ENCODE measurements at places on chromosomes 7 and 10.

- DNase-seq: no peak
Observed at GRCh38 chr7:123761729-123762128, 12.9 kb upstream of the WASL start.

GRCh38 chr7:95906851-95907250, 134.5 kb downstream of the DYNC1I1 start:
- DNase-seq: no peak

- DNase-seq: no peak
Observed at GRCh38 chr7:38185395-38186307, 7.6 kb downstream of the STARD3NL start.

GRCh38 chr10:92305133-92306072, 14.4 kb downstream of the MARCHF5 start:
- DNase-seq: no peak

DNA sequence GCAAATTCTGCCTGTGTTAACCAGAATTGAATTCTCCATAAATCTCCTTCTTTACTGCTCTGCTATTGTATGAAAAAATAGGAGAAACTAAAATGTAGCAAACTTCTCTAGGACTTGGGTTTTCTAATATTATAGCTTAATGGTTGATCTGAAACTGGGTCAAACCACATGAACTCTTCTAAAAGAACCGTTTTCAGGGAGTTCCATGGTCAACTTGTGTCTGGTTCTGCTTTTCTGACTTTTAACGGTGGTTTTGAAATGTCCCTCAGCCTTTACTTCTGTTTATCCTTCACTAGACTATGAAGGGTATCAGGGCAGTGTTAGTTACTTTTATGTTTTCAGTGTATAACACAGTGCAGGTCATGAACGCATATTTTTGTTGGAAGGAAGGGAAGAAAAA, 242.2 kb downstream of the TSPAN12 start:
- DNase-seq: no peak

DNA sequence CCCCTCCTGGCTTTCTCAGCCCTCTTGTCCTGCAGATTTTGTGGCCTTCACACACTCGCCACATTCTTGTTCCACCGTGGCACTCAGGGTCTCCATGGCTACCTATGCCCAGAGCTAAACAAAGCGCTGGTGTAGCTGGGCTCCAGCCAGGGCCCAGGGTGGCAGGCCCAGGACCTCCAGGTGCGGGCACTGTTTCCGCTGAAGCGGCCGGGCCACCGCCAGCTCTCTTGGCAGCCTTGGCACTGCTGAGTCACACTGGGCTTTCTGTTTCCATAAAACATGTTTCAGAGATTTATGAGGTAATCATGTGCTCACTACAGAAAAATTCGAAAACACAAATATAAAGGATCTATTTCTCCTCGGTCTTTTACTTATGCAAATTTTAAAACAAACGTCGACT, 51.3 kb downstream of the AOC1 start:
- DNase-seq: no peak

- no peak for DNase-seq
Observed at GRCh38 chr10:77325233-77325537, 312.4 kb downstream of the KCNMA1 start.

GRCh38 chr10:102418622-102419268, at the start of gene PSD:
PSD (minus strand) TSS chr10:102418785; CDS start chr10:102417038, 1,747 bp downstream.
- no peak for DNase-seq

DNA sequence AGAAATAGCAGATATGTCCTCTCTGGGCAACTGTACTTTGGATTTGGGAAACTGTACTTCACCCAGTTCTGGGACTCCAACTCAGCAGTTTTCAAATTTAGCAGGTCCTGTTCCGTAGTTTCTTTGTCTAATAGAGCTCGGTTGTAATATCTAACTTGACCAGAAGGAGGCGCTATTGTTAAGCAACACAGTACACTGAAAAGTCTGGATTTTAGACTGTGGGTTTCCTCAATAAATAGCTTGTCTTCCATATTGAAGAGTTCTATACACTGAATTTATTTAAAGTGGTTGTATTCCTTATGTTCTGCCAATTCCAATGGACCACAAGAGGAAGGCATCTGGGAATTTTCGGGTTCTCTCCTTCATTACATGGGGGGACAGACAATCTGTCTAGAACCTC, 39.8 kb downstream of the ELFN1 start:
- no peak for DNase-seq

GRCh38 chr10:17669185-17669872, 25.4 kb downstream of the STAM start:
- peak; percentile 30 for DNase-seq

GRCh38 chr10:103199488-103199887, 6.4 kb upstream of the NT5C2 start:
- no peak for DNase-seq

GRCh38 chr10:33623669-33624068, 289.2 kb upstream of the NRP1 start:
- DNase-seq: no peak

DNA sequence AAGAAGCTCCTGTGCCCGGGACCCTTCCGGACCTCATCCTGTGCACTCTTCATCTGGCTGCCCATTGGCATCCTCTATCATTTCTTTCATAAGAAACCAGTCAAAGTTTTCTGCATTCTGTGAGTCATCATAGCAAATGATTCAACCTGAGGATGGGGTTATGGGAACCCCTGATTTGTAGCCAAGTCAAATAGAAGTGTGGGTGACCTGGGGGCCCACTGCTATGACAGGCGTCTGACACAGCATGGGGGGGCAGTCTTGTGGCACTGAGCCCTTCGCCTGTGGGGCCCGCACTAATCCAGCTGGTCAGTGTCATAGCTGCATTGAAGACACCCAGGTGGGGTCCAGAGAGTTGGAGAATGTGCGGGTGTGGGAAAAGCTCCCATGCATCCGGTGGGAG, 230.4 kb downstream of the USP6NL start:
- DNase-seq: no peak

- no peak for DNase-seq
Observed at GRCh38 chr7:100471021-100471420, 7.0 kb upstream of the SPACDR start.

DNA sequence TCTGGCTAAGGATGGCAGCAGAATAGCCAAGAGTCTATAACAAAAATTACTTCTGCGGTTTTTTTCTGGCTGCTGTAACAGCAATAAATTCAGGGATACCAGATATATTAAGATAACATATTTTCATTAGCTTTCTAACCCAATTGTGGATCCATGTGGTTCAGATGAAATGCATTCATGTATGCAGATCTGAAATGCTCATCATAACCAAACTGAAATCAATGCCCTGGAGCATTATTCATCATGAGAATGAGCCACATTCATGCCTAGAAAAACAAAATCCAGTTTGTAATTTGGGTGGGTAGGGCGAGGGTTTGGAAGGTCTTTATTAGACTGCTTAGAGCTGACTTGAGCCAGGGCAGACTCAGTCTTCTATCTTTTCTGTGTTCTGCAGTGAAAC, 69.8 kb upstream of the SEMA3A start:
- DNase-seq: no peak

DNA sequence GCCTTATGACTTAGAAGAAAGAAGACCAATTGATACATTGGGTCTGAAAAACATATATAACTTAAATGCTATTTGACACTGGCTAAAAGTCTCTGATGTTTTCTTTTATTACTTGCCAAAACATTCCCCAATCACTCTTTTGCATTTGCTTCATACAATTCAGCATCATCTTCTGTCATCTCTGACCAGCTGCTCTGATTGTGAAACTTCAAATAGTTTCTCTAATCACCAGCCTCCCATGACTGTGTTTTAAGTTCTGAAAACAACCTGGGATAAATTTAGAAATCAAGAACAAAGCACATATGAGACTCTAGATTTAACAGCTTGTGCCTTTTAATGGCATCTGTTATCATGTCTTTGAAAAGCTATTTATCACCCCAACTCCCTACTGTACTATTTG, 208.4 kb upstream of the KCND2 start:
- no peak for DNase-seq

GRCh38 chr7:16071246-16071857, 350.0 kb downstream of the CRPPA start:
- DNase-seq: no peak

GRCh38 chr7:104306793-104307192, 21.6 kb upstream of the LHFPL3 start:
- no peak for DNase-seq

GRCh38 chr7:12685550-12685949, 1.9 kb upstream of the ARL4A start:
- peak; percentile 6 for DNase-seq

GRCh38 chr10:122499012-122499411, 37.7 kb downstream of the HTRA1 start:
- no peak for DNase-seq

- DNase-seq: no peak
Observed at GRCh38 chr10:68752711-68753350, 31.8 kb downstream of the CCAR1 start.

- no peak for DNase-seq
Observed at GRCh38 chr7:132575982-132576720, at the start of gene PLXNA4. PLXNA4 (minus strand) TSS chr7:132576470; CDS start chr7:132508693, 67,777 bp downstream.

DNA sequence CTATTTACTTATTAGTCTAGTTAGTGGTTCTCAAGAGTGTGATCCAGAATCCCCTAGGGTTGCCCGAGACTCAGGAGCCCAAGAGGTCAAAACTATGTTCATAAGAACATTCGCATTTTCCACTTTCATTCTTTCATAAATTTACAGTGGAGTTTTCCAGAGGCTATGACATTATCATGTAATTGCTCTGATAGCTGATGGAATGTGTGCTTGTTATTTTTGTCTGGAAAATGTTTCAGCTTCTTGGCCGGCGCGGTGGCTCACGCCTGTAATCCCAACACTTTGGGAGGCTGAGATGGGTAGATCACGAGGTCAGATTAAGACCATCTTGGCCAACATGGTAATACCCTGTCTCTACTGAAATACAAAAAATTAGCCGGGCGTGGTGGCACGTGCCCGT, 10.1 kb downstream of the PURB start:
- no peak for DNase-seq

DNA sequence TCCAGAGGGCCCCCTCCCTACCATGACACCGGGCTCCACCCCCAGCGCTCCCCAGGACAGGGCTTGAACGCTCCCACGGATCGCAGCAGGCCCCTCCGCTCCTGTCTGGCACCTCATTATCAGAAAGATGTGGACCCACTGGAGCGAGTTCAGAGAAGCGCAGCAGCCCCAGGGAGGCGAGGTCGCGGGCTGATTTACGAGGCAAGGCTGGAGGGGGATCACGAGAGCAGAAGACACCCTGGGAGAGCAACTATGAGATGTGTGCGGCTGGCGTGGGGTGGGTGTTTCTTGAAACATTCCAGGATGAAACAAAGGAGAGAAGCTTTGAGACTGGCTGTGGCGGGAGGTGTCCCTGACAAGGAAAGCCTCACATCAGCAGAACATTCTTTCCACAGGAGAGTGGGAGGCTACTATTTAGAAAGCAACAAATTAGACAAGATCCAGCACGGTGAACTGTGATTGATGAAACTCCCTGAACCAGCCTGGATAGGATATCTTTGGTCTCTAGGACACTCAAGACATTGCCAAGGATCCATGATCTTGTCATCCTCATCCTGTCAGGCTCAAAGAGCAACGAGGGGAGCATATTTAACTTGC, 66.0 kb downstream of the JCAD start:
- DNase-seq: no peak

- no peak for DNase-seq
Observed at GRCh38 chr10:62278441-62278910, 9.8 kb upstream of the RTKN2 start.

- DNase-seq: no peak
Observed at GRCh38 chr10:61406242-61406641, 46.9 kb downstream of the TMEM26 start.

- DNase-seq: no peak
Observed at GRCh38 chr7:80940539-80941207, 21.8 kb upstream of the SEMA3C start.

GRCh38 chr7:50207251-50207564, 97.3 kb upstream of the IKZF1 start:
- DNase-seq: no peak

DNA sequence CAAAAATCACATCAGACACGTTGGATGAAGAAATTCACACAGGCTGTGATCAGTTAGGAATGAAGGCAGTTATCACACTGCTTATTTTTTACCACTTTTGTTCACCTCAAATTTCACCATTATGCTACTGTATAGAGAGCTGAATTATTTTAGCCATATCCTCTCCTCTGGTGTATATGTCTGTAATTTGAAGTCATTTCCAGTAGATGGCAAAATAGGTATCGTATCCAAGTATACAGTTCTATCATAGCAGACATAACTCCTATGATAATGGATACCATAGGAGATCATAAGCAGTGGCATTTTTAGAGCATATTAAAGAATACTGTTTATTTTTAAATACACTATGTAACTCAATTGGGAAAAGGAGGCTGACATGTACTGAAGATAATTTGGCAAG, 909.7 kb downstream of the DNAJB9 start:
- DNase-seq: no peak

GRCh38 chr10:55747244-55747643, 613.8 kb downstream of the ZWINT start:
- DNase-seq: no peak

DNA sequence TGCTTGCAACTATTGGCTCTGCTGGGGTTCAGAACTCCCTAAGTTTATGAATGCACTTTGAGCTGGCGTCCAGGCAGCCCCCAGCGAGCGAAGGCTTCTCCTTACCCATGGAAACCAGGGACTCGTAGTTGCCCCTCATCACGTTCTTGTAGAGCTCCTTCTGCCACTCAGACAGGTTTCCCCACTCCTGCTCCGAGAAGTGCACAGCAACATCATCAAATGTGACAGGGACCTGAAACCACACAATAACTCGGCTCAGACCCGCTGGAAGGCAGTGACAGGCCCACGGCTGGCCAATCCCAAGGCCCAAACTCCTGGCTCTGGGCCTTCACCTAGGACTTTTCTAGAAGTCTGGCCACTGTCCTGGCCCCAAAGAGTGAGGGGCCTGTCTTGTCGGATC, 6.9 kb downstream of the ZNF777 start:
- DNase-seq: no peak

GRCh38 chr10:54613162-54613561, 187.9 kb downstream of the PCDH15 start:
- no peak for DNase-seq

- DNase-seq: no peak
Observed at GRCh38 chr10:132678436-132679216, 107.3 kb downstream of the NKX6-2 start.

DNA sequence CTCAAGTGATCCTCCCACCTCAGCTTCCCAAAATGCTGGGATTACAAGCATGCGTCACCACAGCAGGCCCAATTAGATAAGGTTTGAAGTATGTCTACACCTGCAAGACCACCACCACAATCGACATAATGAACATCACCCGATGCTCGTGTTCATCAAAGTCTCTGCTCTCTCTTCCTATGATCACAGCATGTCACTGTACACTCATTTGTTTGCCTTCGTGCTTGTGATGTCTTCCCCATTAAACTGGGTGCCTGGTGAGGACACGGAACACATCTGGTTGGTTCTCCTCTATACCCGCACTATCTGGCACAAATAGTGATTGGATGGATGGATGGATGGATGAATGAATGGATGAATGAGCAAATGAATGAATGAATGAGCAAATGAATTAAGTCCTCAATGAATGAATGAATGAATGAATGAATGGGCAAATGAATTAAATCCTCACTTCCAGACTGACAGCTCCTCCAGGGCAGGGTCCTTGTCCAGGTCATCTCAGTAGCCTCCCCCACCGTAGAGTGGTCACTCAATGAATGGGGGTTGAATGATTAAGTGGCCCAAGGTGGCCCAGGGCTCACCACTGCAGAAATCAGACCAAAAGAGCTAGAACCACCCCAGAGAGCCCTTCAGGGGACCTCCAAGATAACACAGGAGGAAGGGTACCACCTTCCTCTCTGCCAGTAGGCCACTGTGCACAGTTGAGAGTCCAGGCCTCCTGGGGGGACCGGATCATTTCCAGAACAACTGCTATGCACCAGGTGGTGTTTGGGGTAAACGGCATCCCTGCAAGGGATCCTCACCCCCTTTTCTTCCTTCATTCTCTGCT, 101.9 kb upstream of the TNRC18 start:
- DNase-seq: no peak

All from T-helper 9 cell (primary cell).